ENCODE measurements at places on chromosomes 7 and 10. TPM values are rescaled to one million over a fixed set of nuclear protein-coding genes. Genes with fewer than 3 reads are reported as not detected.

DNA sequence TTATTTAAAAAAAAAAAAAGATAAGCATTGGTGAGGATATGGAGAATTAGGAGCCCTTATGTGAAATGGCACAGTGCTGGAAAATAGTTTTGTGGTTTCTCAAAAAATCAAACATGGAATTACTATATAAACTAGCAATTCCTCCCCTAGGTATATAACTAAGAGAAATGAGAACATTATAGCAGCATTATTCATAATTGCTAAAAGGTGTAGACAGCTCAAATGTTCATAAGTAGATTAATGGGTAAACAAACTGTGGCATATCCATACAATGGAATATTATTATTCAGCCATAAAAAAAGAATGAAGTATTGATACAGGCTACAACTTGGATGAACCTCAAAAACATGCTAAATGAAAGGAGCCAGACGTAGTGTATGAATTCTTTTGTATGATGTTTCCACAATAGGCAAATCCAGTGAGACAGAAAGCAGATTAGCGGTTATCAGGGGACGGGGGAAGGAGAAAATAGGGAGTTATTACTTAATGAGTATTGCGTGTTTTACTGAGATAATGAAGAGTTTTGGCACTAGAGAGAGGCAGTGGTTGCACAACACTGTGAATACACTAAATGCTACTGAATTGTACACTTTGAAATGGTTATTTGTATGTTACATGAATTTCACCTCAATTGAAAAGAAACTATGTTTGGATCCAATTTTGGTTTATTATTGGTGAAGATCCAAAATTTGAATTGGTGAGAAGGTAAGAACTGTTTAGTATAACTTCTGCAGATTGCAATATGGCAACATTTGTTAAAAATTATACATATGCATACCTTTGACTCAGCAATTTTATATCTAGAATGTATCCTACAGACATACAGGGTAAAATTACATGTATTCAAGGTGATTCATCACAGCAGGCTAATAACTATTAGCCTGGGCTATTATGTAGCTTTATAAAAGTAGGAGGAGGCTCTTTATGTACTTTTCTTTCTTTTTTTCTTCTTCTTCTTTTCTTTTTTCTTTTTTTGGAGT lies 69.7 kb downstream of the VCL start:
- DNase-seq = no peak

DNA sequence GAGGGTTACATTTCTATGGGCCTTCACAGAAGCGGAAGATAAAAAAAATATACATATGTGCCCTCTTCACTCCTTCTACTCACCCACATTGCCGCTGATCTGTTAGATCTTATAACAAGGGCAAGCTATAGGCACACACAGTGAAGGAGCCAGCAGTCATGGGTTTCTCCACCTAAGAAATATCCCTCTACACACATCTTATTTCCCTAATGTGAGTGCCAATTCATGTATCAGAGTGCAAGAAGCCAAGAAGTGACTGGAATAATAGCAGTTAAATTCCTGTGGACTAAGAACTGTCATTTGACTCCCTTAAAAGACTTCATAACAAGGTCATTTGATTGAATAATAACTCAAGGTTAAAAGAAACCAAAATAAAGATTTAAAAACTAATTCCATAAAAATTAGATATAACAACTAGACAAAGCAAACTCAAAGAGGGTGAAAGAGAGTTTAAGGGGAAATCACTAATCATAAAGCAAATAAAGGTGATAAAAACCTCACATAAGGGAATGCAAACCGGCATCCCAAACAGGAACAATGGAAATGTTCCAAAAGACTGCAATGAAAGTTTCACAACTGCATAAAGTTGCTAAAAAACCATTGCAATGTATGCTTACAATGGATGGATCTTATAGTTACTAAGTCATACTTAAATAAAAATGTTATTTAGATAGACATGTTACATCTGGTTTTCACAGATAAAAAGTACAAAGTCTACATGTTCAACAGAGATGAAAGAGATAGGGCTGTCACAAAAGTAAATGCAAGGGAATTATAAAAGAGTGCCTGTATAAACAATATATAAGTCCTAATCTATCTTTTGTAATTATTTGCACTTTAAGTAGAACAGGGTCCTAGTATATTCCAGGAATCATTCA lies 42.8 kb downstream of the ARHGAP21 start:
- DNase-seq = no peak

DNA sequence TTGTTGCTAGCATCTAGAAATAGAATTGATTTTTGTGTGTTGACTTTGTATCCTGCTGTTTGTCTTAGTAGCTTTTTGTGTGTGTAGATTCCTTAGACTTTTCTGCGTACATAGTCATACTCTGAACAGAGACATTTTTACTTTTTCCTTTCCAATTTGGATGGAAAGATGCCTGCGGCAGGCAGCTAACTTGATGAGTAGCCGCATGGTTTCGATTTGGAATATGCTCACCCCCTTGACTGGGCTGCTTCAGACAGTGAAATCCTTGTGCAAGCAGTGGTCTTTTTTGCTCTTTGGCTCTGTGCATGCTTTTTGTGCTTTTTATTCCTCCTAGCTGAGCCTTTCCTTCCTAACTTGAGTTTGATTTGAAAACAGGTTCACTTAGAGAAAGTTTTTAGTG lies 71.8 kb downstream of the HHEX start:
- no peak for DNase-seq

- no peak for DNase-seq
Observed at GRCh38 chr10:63522277-63522687, 1.1 kb downstream of the REEP3 start.

GRCh38 chr10:28217848-28218247 lies 85.0 kb downstream of the MPP7 start:
- no peak for DNase-seq

DNA sequence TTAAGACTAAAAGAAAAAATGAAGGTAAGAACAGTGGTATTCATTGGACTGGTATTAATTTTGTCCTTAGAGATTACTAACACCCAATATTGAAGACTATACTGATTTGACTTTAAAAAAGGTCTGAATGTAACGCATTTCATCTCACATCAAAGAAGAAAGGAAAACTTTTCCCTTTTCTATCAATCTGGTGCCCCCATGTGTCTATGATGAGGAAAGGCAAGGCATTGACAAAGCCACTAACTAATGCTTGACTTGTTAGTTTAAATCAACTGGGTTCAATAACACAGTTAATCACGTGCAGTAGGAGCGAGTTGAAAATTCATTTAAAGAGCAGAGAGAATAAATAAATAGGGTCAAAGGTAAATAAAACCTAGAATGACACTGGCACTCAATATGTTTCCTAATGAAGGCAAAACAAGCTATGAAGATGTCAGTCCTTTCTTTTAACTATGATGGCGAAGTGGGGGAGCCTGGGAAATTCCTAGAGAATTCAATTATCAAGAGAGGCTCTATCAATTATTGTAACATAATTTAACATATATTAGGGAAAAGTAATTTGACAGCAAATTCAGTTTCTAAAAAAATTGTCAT lies 180.9 kb downstream of the ANK3 start:
- DNase-seq = peak; percentile 10

DNA sequence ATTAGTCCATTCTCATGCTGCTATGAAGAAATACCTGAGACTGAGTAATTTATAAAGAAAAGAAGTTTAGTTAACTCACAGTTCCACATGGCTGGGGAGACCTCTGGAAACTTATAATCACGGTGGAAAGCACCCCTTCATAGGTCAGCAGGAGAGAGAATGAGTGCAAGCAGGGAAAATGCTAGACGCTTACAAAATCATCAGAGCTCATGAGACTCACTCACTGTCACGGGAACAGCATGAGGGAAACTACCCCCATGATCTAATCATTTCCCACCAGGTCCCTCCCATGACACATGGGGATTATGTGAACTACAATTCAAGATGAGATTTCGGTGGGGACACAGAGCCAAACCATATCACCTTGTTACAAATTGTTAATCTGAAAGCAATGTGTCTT lies 15.8 kb downstream of the TAS2R39 start:
- DNase-seq = no peak

DNA sequence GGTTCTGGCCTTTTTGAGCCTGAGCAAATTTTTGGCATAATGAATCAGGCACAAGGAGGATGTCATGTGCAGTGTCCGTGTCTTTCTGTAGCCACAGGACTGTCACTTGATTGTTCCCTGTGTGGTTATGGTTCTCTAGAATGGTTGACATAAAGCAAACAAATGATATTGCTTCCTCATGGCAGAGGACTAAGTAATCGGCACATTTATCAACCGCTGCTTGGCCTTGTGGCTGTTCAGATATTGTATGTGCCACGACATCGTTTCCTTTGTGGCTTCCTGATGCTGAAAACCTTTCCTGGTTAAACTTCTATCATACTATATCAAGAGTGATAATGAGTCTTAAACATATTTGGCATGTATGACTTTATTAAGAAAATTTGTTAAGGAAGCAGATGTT lies 598.8 kb downstream of the SUGCT start:
- DNase-seq = no peak

BUD23 gene
- 70.5 TPM for total RNA-seq

TAS2R5 gene
- 0.53 TPM for total RNA-seq

Data from pulmonary artery endothelial cell (primary cell).